ENCODE measurements at places on chromosomes 4 and X.

GRCh38 chr4:47118192-47118929 is 87.0 kb downstream of the GABRB1 start:
- DNase-seq: no peak

GRCh38 chrX:49202022-49202421 is 2.0 kb upstream of the SYP start:
- no peak for DNase-seq

DNA sequence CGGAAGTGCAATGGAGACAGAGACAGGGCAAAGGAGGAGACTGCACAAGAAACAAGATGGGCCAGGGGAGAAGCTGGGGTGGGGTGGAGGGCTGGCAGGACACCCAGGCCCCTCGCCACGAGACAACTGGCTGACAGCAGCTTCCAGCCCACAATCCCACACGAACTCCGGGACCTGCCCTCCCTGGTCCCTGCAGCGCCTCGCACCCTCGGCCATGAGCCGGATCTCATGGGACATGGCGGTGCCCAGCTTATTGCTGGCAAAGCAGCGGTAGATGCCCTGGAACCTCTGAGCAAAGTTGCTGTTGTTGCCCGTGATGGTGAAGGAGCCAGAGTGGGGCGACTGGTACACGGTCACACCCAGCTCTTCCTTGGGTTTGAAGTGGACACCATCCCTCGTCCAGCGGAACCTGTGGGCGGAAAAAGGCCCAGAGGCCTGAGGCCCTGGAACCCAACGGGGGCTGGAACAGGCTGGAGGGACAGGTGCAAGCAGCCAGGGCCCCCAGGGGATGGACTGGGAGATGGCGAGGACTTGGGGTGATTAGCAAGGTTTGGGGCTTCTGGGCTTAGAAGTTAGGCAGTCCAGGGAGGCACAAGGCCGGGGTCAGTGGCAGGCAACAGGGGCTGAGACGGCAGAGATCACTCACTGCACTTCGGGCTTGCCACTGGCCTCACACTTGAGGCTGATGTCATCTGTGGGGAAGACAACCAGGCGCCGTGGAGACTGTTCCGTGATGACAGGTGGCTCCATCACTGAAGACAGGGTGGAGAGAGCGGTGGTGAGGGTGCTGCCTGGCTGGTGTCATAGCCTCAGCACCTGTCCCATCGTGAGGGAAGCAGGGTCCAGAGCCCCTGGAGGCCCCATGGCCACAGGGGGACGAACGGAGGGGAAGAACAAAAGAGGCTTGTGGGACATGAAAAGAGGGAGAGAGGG is 13.8 kb downstream of the L1CAM start:
- DNase-seq: no peak

GRCh38 chr4:140819610-140820009 is 63.4 kb upstream of the TBC1D9 start:
- DNase-seq: no peak

- no peak for DNase-seq
These were observed 1554.0 kb upstream of the ADGRL3 start for GRCh38 chr4:59646082-59646481.

- no peak for DNase-seq
These were observed 119.4 kb upstream of the SORBS2 start for GRCh38 chr4:185931375-185931774.
